Activated naive CD4-positive, alpha-beta T cell treated with Interleukin-2 at 50 U/mL for 16 hours (primary cell): ENCODE measurements at places on chromosomes 7 and 10.
A peak's percentile ranks its signal among the peaks of the same experiment; 100 is the strongest.

DNA sequence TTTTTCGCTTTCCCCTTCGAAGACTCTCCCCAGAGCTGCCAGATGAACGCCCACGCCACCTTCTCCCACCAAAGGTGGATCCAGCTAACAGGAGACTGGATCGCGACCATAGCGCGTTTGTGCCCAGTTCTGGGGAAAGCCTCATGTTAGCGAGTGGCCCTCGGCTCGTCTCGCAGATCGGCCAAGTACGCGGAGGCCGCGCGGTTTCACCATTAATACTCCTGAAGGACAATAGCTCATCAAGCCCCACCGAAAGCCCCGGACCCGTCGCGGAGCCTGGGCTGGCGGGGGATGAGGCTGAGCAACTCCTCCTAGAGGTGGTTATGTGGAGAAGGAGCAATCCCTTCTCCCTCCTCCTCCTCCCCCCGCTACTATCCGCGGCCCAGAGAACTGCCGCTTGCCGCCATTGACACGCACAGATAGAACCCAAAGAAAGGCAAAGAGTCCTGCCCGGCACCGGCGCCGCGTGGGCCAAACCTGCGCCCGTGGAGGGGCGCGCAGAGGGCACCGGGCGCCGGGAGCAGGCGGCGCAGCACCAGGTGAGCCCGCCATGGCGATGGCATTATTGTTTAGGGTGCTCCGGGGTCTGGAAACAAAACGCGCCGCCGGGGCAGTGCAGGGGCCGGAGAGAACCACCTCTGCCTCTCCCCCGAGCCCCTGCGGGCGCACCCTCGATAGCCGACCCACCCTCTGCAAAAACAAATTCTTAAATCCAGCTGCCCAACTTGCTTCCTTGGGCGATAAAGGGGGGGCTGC lies at the start of gene MACROH2A2:
TSS of gene MACROH2A2 (plus strand) at position 385 of the 756 bp plus-strand sequence. CDS start 22,813 bp downstream, outside the sequence.
- DNase-seq: no peak

GRCh38 chr10:10798102-10798863 lies 219.4 kb upstream of the CELF2 start:
- no peak for DNase-seq

DNA sequence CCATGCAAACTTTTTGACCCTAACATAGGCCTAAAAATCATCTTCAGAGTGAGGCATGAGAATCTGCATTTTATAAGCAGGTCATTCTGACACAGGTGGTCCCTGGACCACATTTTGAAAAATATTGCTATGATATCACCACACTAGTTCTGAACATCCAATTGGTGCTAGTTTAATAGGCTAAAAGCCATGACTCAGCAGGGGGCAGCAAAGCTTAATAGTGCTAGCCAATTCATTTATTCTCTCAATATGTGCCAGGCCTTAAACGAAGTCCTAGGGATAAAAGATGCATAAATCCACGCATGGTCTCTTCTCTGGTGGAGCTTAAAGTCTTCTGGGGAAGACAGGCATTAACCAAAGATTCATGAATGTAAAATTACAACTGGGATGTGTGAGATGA lies 10.2 kb upstream of the SLC25A28 start:
- DNase-seq: no peak

DNA sequence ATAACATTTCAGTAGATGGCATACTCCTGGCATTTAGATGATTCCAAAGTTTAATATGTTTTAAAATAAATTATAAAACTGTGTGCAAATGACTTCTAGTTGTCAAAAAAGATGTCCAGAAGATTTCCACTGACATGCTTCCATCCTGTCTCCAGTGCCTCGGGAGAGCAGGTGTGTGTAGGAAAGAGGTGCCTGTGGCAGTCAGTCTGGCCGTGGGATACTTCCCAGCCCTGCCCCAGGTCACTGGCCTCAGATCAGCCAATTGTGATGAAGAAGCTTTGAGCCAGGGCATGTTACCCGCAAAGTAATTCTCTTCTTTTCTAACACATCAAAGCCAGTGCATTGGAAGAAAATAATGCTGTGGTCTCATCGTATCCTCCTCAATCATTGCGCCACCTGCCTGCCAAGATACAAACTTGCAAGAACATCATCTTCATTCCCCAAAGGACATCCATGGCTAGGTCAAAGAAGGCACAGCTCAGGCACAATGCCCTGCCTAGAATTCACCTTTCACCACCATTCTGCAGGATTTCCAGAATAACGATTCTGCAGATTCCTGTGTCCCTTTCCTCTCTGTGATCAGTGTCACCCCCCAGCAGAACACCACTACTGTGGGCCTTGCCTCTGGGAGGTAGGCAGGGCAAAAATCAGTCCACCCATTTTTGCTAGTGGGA lies 6.3 kb upstream of the KCNMA1 start:
- no peak for DNase-seq

- no peak for DNase-seq
These were observed 837.3 kb downstream of the IPMK start for GRCh38 chr10:57430376-57430775.

- DNase-seq: no peak
These were observed 5.0 kb downstream of the AKR1C2 start for GRCh38 chr10:4998671-4999070.

GRCh38 chr7:113188396-113188795 lies 70.0 kb upstream of the SMIM30 start:
- no peak for DNase-seq

DNA sequence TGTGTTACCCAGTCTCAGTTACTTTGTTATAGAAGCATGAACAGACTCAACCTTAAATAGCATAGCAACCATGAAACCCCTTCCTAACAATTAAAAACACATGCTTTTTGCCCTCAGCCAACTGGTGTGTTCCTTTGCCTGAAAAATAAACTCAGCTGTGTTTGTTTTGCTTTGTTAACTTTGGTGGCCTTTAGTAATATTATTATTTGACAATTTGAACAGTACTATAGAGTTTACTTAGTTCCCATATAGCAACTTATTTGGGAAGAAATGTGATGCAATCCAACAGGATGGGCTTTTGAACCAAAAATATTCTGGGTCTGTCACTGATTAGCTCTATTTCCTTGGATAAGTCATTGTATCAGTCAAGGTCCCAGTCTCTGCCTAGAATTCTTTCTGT lies 22.5 kb upstream of the MKLN1 start:
- no peak for DNase-seq

- no peak for DNase-seq
These were observed 146.3 kb downstream of the GPR85 start for GRCh38 chr7:112940314-112940732.

GRCh38 chr7:76513817-76514799 lies 3.8 kb downstream of the UPK3B start:
- no peak for DNase-seq

GRCh38 chr10:13383399-13383761 lies 35.3 kb upstream of the SEPHS1 start:
- DNase-seq: no peak

GRCh38 chr7:84876061-84876821 lies 310.6 kb downstream of the SEMA3D start:
- no peak for DNase-seq

- no peak for DNase-seq
These were observed 52.2 kb downstream of the EMX2 start for GRCh38 chr10:117594722-117595121.

DNA sequence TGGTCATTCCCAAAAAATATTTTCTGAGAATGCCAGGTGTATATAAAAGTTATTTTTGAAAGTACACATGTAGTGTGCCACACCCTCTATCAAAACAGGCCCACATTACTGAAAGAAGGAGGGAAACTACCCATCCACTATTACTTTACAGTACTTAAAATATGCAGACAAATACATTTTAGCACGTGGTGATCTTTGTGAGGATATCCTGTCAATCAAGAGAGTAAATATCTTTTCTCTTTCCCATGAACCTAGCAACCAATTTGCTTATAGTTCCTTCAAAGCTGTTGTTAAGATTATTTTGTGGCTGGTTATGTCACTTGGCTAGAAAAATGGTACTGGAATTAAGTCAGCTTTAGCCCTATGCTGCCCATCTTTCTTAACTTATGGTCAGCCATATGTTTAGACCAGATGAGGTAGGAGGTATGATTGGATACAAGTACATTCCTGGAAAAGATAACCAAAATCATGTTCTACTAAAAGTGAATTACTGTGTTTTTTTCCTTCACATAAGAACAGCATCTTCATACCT lies 70.1 kb downstream of the AUTS2 start:
- DNase-seq: no peak

- peak; percentile 35 for DNase-seq
These were observed 70.8 kb downstream of the SGMS1 start for GRCh38 chr10:50552771-50553535.

- DNase-seq: no peak
These were observed 323.7 kb upstream of the KLF6 start for GRCh38 chr10:4108693-4109092.

DNA sequence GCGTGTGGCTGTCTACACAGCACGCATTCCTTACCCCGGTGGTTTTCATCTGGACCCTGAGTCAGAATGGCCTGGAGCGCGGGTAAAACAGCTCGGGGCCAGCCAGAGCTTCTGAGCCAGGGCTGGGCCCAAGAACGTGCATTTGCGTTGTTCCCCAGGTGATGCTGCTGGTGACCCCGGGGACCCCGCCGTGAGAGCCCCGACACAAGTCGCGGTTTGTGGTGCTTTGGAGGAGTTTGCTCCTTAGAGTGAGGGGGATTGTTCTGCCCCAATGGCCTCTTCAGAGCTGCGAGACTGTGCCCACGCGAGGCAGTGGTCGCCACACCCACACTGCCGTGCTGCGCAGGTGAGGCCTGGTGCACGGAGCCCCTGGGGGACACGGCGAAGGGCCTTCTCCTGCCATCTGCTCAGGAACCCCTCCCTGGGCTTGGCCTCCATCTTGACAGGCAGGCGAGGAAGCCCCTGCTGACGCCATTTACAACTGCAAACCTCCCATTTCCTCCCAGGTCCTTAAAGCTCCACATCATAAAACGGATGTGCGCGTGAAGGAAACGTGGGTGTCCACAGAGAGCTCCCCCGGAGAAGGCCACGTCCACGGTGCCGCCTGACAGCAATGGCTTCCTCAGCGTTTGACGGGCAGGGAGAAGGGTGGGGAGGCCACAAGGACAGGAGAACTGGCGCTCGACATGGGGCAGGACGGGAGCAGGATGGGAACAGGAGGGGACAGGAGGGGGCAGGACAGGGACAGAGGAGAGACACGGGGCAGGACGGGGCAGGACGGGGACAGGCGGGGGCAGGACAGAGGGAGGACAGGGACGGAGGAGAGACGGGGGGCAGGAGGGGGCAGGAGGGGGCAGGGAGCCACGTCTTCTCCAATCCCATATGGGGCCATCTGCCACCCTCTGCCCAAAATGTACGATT lies 477.2 kb downstream of the DNAJB6 start:
- no peak for DNase-seq

DNA sequence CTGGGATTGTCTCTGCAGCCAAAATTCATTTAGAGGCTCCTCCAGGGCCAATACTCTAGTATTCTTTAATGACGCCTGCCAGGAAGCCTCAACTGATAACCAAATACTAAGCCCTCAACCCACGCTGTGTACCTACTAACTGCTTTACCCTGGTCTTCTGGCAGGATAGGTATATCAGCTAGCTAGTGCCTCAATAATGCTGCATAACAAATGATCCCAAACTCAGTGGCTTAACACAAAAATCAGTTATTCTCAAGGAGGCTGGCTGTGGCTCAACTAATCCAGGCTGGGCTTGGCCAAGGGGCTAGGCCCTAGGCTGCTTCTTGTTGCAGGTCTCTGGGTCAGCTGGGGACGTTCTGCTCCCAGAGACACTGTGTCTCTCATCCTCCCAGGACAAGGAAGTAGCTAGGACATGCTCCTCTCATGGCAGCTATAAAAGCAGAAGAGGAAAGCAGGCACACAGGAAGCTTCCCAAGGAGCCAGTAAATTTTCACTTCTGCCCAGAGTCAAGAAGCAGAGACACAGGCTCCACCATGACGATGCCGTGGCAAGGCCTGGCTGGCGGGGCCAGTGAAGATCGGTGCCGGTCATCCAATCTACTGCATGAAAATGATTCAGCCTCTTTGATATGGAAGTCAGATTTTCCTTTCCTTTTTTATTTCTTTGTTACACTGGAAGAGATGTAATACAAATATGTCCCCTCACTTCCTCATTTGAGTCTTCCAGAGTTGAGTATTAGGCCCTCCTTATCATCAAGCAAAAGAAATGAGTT lies 28.6 kb upstream of the COL13A1 start:
- no peak for DNase-seq

DNA sequence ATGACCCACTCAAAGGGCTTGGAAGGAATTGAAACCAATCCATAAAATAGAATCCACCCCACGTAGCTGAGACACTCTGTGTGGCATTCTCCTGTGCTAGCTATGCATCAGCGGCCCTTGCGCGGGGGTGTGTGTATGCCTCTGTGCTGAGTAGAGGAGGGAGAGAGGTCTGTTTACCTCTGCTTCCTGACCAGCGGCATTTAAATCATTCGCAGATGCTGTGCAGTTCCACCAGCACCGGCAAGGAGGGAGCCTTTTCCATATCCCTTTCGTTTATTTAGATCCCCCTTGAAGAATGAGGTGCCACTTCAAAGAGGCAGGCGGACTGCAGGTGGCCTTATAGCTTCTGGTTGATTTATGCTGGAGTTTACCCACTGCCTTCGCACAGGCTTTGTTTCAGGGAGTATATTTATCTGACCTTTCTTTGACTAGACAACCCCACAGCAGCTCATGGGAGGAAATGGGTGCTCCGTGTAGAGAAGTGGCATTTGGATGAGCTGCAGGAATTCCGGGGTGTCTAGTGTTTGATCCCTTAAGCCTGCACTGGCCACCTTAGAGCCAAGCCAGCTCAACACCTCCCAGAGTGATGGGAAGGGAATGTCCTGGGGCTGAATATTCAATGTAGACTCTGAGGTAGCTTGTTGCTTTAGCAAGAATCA lies 11.4 kb downstream of the C10orf53 start:
- DNase-seq: no peak

- no peak for DNase-seq
These were observed 2.1 kb upstream of the ADD3 start for GRCh38 chr10:110005719-110006118.

- DNase-seq: no peak
These were observed 36.0 kb upstream of the AKR1E2 start for GRCh38 chr10:4790045-4790444.

- DNase-seq: no peak
These were observed 3.1 kb downstream of the SMURF1 start for GRCh38 chr7:99140813-99141212.

GRCh38 chr10:46538717-46539426 lies 17.6 kb downstream of the GPRIN2 start:
- DNase-seq: no peak

- DNase-seq: no peak
These were observed 83.3 kb downstream of the ITGA8 start for GRCh38 chr10:15636446-15636845.

- no peak for DNase-seq
These were observed 22.5 kb upstream of the ECHDC3 start for GRCh38 chr10:11719496-11720259.

GRCh38 chr10:114362826-114363355 lies 41.4 kb downstream of the AFAP1L2 start:
- DNase-seq: no peak

DNA sequence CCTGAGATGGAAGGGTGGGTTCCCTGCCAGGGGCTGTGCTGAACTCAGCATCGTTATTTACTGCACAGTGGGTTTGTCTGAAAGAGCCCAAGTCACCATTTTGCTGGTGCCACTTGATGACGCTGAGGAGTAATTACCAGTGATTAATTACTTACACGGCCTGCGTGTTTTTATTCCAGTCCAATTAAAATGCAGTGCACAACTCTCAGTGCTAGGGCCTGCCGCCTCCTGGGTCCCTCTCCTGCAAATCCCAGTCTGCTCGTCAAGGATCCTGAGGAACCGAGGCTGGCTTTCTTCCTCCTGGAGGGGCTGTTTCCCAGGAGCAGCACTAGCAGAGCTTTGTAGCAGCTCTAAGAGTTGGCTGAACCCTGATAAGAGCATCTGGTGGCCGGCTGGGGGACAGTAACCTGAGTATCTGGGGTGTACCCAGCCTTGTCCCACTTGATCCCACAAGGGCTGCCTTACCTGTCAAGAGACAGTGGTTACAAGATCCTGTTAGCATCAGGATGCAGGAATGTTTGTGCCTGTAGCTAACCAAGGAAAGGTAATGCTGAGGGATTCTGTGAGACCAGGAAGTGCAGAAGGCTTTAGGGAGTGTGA lies 45.1 kb upstream of the LRRC4 start:
- DNase-seq: no peak
